ENCODE measurements at places on chromosomes 7 and 10.

- DNase-seq, result no peak
Measured at GRCh38 chr7:141144921-141145629, 71.2 kb downstream of the TMEM178B start.

DNA sequence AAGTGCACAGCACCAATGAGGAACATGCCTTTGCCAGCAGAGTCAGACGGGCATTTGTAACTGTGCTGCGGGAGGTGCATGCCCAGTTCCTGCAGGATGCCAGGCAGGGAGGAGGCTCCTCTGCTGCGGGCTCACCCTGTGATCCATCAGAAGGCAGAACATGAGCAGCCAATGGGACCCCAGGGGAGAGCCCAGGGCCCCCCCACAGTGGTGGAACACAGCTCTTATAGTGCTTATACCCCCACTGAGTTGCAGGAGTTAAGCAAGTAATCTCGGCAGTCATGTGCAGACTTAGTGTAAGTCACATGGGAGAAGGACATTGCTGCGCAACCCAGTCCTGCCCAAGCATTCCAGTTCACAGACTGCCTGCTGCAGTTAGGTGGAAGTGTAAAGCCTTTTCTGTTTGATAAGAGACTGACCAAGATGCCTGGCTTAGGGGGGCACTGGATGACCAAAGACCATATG, 120.3 kb upstream of the TMEM106B start:
- no peak for DNase-seq

DNA sequence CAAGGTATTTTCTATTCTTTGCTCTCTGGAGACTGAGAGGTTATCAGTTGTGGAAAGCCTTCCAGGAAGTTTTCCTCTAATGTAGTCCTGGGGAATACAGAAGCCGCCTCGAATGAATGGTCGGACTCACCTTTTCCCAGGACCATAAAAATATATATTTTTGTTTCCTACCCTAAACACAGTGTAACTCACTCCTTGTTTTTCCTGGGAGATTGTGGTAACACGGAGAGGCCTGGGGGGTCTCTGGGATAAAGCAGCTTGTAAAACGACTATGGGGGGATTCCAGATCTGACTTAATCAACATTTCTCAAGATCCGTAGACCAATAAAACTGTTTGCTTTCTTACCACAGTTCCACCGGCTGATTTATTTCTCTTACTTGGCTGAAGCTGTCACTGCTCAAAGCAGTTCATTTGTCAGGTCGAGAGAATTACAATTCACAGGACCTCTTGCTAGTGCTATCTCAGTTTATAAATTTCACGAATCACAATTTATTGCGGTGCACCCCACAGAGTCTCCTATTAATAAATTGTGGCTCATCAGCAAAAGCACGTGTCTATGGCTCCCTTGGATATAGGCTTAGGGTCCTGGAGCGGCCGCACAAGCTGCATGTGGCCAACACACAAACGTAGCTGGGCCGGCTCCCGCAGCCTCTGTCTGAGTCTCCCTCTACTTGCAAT, 176.3 kb upstream of the BMPER start:
- no peak for DNase-seq

GRCh38 chr10:103514244-103514643, 20.7 kb downstream of the NEURL1 start:
- DNase-seq, result no peak

DNA sequence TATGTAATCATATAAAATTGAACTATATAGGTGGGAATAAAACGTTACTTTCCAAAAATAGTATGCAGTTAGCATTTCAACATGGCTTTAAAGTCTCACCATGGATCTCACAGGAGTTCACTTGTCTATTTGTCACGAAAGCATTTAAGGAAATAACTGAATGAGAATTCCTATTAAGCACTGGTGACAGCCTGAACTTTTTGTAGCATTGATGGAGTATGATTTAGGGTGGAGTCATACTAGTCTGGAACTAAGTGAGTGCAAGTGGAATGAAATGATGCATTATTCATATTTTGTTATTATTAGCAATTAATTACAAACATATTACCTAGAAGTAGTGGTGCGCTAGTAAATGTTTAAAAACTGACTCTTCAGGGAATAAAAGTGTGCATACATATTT, 26.0 kb upstream of the HIBADH start:
- DNase-seq, result no peak
